ENCODE measurements at places on chromosomes 2 and 18.

DNA sequence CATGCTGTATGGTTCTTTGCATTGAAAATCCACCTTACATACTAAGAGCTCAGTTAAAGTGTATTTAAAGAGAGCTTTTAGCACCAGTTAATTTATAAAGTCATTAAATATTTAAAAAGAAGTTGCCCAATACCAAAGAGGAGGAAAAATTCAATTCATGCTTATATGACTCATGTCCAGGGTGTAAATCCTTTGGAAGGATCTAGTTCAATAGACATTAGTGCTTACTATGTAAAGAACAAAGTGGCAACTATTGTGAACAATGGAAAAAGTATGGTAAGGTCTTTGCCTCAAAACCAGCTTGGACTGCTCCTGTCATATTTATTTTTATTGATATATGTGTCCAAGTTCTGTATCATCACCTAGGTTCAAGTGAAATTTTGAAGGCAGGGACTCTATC is 90.5 kb downstream of the SCN9A start:
- no peak for DNase-seq

DNA sequence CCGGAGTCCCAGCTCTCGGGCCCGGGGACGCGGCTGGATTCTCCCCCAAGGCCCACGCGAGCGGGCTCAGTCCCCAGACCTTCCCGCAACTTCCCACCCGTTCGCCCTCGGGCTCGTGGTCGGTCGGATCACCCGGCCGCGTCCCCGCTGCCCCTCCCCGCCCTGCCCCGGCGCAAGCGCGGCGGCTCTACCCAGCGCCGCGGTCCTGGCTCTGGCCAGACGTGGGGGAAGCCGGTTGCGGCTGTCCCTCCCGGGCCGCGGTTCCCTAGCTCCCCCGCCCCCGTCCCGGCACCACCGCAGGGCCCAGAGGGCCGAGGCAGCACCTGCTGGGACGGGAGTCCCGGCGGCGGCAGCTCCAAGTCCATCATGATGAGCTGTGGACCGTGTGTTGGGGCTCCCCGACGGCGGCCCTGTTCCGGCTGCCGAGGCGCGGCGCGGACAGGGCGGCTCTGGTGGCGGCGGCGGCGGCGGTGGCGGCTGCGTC is 276 bp downstream of the NFE2L2 start:
- DNase-seq, result no peak

- no peak for DNase-seq
Measured at GRCh38 chr2:186299610-186300009, 186.4 kb upstream of the ZC3H15 start.

DNA sequence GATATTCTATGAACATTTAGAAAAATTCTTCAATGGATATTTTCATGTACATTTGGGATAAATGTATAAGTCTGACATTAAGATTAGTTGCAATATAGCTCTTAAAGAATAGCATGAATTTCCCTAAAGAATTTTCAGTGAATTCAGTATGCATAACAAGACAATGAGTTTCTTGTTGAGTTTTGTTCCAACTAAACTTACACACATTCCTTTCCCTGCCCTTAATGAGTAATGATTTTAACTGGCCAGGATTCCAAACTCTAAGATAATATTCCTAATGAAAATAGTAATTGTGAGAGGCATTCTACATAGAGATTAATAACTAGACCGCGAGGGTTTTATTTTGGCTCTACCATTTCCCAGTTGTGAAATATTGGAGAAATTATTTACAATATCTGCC is 390.3 kb upstream of the GALNT5 start:
- no peak for DNase-seq

- no peak for DNase-seq
Measured at GRCh38 chr2:204138206-204138605, 201.6 kb downstream of the ICOS start.

GRCh38 chr18:75209129-75209950 is at the start of gene PTGR3:
PTGR3 (minus strand) TSS chr18:75209139; CDS start chr18:75209058, 81 bp downstream.
- peak; percentile 75 for DNase-seq

- no peak for DNase-seq
Measured at GRCh38 chr2:56132138-56132537, 51.7 kb upstream of the CCDC85A start.

- DNase-seq, result no peak
Measured at GRCh38 chr2:65779021-65779420, 346.6 kb upstream of the SPRED2 start.
